ENCODE measurements at places on chromosomes 4 and X. TPM values are rescaled to one million over a fixed set of nuclear protein-coding genes. Genes with fewer than 3 reads are reported as not detected.
A peak's percentile ranks its signal among the peaks of the same experiment; 100 is the strongest.

Gene ANKRD50
- 7.2 TPM for total RNA-seq

Gene HSPA4L
- 12.6 TPM for total RNA-seq

Gene XG
- total RNA-seq: not detected

Gene EFHC2
- total RNA-seq: 0.81 TPM

Gene INPP4B
- total RNA-seq: 14.2 TPM

Gene NIPAL1
- total RNA-seq: 3.9 TPM

Gene FRG2
- total RNA-seq: not detected

Gene OPHN1
- 2.8 TPM for total RNA-seq

Gene SAGE1
- total RNA-seq: not detected

Gene IQSEC2
- 3.9 TPM for total RNA-seq

Gene DMD
- total RNA-seq: 1.3 TPM

Gene CSAG1
- total RNA-seq: not detected

Gene VEGFD
- total RNA-seq: not detected

DNA sequence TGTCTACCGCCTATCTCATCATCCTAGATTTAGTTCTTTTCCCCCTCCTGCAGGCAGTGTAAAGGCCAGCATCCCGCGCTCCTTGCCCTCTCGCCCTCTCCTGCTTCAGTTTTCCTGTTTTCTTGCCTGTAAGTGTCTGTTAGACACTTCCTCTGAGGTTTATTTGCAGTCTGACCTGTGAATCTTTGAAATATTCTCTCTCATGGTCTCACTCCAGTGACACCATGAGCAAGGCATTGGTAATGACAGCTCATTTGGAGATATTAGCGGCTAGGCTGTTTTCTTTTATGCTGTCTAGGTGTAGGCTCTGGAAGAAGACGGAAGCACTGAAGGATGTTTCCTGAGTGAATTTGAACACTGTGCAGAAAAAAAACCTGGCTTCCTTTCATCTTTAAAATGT lies 179.6 kb downstream of the KDR start:
- DNase-seq: no peak

- no peak for DNase-seq
Measured at GRCh38 chrX:154727418-154727817, 23.5 kb downstream of the GAB3 start.

GRCh38 chr4:84530454-84530853 lies 31.4 kb upstream of the NKX6-1 start:
- DNase-seq: no peak

GRCh38 chr4:100347241-100347640 lies 157.0 kb upstream of the DDIT4L start:
- DNase-seq: no peak

DNA sequence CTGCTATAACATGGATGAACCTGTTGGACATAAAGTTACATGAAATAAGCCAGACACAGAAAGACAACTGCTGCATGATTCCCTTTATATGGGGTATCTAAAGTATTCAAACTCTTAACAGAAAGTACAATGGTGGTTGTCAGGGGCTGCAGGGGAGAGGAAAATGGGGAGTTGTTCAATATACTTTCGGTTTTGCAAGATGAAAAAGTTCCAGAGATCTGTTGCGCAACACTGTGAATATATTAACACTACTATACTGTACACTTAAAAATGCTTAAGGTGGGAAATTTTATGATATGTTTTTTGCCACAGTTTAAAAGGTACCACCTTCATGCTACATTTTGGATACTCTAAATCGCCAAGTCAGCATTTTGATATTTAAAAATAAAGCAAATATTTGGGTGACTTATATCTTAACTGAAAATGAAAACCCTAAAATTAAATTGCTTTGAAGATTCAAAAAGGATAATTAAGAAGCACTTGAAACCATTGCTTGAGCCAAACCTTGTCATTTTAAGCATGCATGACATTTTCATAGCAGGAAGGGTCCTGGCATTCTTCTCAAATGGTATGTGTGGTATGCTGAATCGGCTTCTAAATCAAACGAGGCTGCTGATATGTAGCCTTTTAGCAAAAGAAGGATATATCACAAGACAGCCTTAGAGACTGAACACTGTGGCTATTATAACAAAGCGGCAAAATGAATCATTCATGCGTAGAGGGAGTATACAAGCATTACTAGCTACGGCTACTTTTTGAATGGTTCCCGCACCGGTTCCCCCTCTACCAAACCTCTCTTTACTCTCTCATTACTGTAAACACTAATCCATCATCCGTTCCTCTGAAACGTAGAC lies 607.1 kb upstream of the DIPK2B start:
- DNase-seq: peak; percentile 25

GRCh38 chr4:148442832-148443511 lies 758 bp upstream of the NR3C2 start:
- no peak for DNase-seq

DNA sequence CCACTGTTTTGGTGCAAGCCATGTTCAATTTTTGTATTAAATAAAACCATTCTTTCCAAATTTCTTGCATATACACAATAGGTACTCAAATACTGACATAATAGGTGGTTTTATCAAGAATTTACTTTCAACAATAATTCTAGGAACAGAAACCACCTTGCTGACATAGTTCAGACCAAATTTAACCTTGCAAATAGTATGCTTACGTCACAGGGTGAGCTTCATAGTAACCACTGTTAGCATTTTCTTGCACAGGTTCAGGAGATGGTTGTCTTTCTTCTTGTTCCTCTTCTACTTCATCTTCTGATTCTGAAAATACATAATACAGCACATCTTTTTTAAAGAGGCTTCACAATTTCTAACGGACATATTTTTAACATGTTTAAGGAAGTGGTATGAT lies 17.6 kb downstream of the G3BP2 start:
- DNase-seq: no peak

DNA sequence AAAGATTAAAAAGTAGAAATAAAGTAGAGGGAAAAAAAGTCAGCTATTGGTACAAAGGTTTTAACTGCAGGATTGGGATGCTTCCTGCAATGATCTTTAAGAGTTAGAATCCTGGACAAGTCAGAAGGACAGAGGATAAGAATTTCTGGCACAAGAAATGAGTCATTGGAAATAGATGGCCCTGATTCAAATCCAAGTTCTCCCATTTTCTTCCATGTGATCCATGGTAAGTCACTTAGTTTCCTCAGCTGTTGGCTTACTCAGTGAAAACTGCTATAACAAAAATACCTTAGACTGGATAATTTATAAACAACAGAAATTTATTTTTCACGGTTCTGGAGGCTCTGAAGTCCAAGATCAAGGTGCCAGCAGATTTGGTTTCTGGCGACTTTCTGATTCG lies 13.3 kb upstream of the TBC1D19 start:
- DNase-seq: no peak

DNA sequence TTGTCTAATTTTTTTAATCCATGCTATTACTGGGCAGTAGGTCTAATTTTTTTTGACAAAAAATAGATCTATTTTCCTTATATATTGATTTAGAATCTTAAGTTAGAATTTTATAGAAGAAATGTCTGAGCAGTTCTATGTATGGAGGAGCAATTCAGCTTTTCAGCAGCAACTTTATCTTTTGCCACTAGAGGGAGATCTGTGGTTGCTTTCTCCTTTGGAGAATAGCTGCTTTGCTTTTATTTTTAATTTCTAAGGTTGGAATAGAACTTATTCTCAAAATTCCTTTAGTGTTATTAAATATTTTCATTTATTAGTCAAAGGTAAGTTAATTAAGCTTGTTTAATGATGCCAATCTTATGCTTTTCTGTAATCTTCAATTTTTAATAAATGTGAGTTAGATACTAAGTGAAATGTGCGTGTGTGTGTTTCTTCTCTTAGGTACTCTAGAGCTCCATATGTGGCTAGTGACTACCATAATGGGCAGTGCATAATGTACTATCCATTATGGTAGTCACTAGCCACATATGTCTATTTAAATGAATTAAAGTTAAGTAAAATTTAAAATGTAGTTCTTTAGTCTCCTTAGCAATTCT lies 29.3 kb downstream of the FAM199X start:
- DNase-seq: no peak

DNA sequence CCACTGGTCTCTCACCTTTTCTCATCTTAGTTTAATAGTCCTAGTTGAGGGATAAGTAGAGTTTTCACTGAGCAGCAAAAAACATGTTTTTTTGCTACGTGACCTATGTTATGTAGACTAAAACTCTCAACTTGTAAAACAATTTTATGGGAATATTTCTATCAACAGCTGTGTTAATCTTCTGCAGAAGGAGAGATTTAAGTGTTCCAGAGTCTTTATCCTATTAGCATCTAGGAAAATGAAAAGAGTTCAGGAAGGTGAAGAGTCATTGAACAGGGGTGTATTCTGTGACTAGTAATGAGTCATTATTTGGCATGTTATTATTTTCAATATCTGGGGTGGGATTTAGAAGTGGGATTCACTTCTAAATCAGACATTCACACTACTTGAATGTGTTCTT lies 41.9 kb downstream of the RRAGB start:
- DNase-seq: no peak

GRCh38 chrX:106415276-106415895 lies 196.4 kb upstream of the RADX start:
- DNase-seq: no peak

GRCh38 chr4:41713768-41714167 lies 34.8 kb downstream of the PHOX2B start:
- no peak for DNase-seq

DNA sequence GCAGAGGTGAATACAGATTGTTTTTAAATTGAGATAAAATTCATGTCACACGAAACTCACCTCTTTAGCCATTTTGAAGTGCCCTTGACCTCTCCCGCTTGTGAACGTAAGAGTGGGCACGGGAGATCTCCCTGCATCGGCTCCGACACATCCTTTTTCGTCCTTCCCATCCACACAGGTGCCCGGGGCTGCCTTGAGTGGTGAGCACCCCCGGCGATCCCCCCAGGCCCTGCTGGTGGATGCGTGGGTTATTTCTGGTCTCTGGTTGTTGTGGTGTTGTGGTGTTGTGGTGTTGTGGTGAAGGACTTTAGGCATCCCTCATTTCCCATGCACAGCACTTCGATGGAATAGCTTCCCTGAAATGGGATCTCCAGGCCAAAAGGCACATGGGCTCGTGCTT lies 46.1 kb downstream of the PSAPL1 start:
- no peak for DNase-seq

DNA sequence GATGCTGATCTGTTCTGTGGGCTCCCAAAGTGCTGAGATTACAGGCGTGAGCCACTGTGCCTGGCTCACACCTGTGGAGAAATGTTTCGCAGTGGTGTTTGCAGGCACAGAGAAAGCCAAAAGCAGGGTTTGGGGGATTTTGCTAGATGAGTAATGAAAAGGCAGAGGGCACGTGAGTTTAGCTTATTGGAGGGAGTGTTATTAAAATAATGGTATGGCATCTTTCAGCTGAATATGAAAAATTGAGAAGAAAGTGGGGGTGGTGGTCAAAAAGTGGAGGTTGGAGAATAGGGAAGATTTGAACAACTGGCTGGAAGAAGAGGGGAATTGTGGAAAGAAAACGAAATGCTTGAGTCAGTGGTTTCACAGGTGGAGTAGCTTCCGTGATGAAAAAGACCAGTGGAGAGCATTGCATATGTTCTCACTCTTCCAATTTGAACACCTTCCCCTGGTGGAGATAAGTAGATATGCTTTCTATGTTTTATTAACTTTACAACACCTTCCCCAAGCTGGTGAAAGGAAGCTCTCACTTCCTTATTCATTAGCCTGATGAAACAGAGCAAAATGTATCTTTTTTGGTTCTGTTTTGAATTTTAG lies 1.1 kb upstream of the CHST7 start:
- no peak for DNase-seq

GRCh38 chr4:3730422-3731190 lies 35.6 kb upstream of the ADRA2C start:
- no peak for DNase-seq

GRCh38 chrX:139106069-139106468 lies 394.6 kb upstream of the FGF13 start:
- DNase-seq: no peak

DNA sequence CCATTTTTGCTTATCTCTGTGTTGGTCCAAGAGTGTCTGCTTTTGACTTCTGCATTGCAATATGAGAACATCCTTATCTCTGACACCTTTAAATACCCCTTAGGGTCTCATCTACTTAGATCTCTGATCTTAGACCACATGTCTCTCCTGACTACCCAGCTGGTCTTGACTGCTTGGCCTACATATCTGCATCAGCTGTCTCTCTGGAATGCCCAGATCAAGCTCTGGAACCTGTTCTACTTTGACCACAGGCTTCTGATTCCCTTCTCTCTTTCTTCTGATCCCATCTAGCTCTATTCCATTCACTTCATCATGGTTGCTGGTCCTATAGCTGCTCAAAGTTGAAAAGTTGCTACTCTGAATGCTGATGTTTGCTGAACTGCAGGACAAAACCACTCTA lies 301.2 kb downstream of the MAPK10 start:
- DNase-seq: no peak

DNA sequence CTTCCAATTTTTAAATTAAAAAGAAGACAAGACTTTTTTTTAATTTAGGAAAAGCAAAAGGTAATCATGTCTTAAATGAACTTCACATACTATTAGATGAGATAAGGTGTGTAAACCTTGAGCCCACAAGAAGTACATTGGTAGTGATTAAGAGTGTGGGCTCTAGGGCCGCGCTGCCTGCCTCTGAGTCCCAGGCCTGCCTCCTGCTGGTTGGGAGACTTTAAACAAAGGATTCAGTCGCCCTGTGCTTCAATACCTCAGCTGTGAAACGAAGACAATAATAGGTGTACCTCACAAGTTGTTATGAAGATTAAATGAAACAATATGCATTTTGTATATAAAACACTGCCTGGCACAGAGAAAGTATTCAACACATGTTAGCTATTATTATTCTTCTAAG lies 95.9 kb upstream of the MYOZ2 start:
- DNase-seq: no peak

GRCh38 chr4:77586951-77587383 lies 18.7 kb upstream of the CXCL13 start:
- DNase-seq: no peak

- DNase-seq: no peak
Measured at GRCh38 chr4:146182443-146182842, 6.9 kb downstream of the LSM6 start.

- no peak for DNase-seq
Measured at GRCh38 chr4:173685165-173685830, 155.3 kb upstream of the HAND2 start.

GRCh38 chrX:8042304-8042703 lies 115.1 kb upstream of the PNPLA4 start:
- DNase-seq: no peak

DNA sequence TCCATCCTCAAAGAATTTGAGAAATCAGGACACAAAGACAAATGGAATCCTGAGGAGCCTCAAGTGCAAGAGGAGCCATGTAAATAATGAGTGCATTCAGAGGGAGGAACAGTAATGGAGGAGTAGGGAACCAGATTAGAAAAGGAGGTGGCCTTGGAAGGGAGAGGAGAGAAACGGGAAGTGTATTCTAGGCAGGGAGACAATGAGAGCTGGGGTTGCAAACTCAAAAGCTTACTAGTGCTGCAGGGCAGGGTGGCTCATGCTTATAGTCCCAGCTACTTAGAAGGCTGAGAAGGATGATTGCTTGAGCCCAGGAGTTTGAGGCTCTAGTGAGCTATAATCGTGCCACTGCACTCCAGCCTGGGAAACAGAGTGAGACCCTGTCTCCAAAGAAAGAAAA lies 113.2 kb upstream of the LSM6 start:
- DNase-seq: no peak

- no peak for DNase-seq
Measured at GRCh38 chr4:68283714-68284113, 38.2 kb upstream of the TMPRSS11B start.

GRCh38 chr4:119212234-119212963 lies at the start of gene USP53:
TSS of gene USP53 (plus strand) at chr4:119212713. CDS start at chr4:119239760, 27,047 bp downstream.
- DNase-seq: peak; percentile 87

GRCh38 chr4:147842573-147842972 lies 110.7 kb downstream of the ARHGAP10 start:
- DNase-seq: no peak

- no peak for DNase-seq
Measured at GRCh38 chr4:122806981-122807679, 19.5 kb upstream of the FGF2 start.

Measured in epithelial cell of proximal tubule (primary cell).